ENCODE measurements at places on chromosomes 3 and 15. TPM values are rescaled to one million over a fixed set of nuclear protein-coding genes. Genes with fewer than 3 reads are reported as not detected.

DNA sequence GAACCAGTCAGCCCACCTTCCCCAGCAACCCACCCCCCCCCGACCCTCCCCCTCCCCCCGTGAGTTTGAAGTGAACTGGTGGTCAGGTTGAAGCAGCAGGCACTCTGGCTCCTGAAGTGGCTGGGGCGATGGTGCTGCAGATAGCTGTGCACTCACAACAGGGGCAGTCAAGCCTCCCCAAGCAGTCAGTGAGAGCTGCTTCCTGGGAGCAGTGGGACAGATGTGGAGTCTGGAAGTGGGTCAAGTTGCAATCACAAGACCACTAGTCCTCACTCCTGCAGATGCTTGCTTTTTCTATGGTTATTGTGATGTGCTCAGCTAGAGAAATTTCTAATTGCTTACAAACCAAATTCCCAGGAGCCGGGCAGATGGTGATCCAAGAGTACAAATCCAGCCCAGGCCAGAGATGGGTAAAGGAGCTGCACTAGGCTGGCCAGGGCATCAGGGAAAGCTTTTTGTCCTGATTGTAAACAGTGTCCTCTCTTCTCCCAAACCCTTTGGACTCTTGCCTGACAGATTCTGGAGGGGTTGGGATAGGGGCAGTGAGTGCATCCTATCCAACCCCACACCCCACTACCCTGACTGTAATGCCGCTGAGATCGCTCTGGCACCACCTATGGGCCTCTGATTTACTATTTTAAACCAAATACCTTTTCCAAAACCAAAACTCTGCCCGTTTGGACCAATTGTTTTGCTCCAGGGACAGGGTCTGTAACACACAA is 9.8 kb upstream of the CLPX start:
- no peaks in the 10 kb centered on the region for H3K36me3 ChIP-seq
- no peak overlapping the region for H3K27ac ChIP-seq
- no peak overlapping the region for H3K4me3 ChIP-seq

GRCh38 chr3:71133865-71134264 is 449.7 kb downstream of the FOXP1 start:
- no peak for DNase-seq
- no peaks in the 10 kb centered on the region for H3K27me3 ChIP-seq
- no peaks in the 10 kb centered on the region for H3K36me3 ChIP-seq
- H3K4me3 ChIP-seq = no peak overlapping the region
- H3K4me1 ChIP-seq = peaks cover 25% of the 10 kb centered on the region

- no peak for DNase-seq
- H3K27me3 ChIP-seq = no peaks in the 10 kb centered on the region
- H3K36me3 ChIP-seq = peaks cover 8% of the 10 kb centered on the region
- H3K4me3 ChIP-seq = no peak overlapping the region
- H3K27ac ChIP-seq = no peak overlapping the region
These were observed 30.5 kb upstream of the NR1I2 start for GRCh38 chr3:119751423-119751822.

GOLGA8J gene
- not detected for total RNA-seq

LIPC gene
- 1.3 TPM for total RNA-seq

ZKSCAN7 gene
- total RNA-seq = 6.0 TPM

BTLA gene
- total RNA-seq = 43.5 TPM
